ENCODE measurements at places on chromosomes 12 and 14. TPM values are rescaled to one million over a fixed set of nuclear protein-coding genes. Genes with fewer than 3 reads are reported as not detected.

Gene MCRS1
- polyA plus RNA-seq: 61.6 TPM

DNA sequence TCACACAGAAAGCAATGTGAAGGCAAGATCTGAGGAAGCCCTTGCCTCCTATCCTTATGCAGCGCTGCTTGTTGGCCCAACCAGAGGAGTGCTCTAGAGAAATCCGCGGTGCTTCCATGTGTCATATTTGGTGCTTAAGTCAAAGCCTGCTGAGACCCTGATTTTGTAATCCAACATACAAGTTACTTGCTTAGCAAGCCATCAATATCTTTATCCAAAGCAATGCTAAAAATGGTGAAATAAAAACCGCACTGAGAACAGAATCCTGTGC is 250.0 kb downstream of the MED13L start:
- DNase-seq: no peak

GRCh38 chr14:72917094-72917802 is 9.0 kb upstream of the DCAF4 start:
- DNase-seq: no peak

Gene ACIN1
- polyA plus RNA-seq: 365 TPM
